ENCODE measurements at places on chromosomes 3 and 15.

- no peak for DNase-seq
Observed at GRCh38 chr3:125055331-125055912, 375 bp downstream of the HEG1 start.

DNA sequence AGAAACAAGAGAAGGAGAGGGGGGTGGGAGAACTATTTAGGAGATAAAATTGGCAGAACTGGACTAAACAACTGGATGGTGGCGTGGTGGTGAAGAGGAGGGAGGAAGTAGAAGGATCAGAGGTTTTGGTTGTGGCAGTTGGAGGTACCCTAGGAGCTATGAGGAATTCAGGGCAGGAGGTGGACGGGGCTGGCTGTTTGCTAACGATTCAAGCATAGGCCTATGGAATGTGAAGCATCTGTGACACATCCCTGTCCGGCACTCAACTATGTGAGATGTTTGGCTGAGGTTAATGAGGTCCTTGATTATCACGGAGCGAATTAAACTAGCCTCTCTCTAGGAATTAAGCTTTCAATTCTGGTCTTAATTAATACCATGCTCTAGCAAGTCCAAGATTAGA lies 13.5 kb downstream of the TARS3 start:
- DNase-seq = peak; percentile 35

GRCh38 chr3:61778095-61778494 lies 216.7 kb downstream of the PTPRG start:
- no peak for DNase-seq

- no peak for DNase-seq
Observed at GRCh38 chr3:194076475-194076874, 59.5 kb upstream of the HES1 start.

DNA sequence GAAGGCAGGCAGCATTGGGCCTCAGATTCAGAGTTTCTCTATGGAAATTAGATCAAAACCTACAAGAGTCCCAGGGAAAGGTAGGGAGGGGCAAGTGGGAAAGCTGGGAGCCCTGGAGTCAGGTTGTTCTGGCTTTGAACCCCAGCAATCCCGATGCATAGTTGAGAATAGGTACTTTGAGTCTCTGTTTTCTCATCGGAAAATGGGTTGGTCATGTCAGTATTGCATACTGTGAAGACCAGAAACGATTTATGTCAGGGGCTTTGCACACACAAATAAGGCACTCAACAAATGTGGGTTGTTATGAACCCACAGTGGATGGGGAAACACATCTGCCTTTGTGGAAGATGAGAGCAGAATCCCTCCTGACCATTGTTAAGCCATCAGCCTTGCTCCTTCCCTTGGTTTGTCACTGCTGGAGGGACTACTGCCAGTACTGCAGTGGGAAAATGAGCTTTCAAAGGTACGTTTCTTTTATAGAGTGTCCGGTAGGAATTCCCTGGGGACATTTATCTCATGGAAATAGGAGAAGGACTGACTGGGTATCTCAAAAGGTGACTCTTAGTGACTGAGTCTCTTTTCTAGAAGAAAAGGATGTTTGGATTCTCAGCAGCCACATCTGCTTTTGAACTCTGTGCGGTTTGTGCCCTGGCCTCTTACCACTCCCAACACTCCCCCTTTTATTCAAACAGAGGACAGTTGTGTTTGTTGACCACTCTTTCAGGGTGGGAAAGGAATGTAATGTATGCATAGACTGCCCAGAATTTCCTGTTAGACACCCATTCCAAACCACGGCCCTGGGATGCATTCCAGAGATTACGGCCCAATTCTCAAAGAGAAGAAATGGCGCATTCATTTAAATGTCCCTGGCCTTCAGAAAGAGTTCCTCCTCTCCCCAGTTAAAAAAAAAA lies 54.6 kb upstream of the VILL start:
- peak; percentile 78 for DNase-seq

GRCh38 chr15:40427188-40427587 lies 13.6 kb upstream of the BAHD1 start:
- DNase-seq = no peak

DNA sequence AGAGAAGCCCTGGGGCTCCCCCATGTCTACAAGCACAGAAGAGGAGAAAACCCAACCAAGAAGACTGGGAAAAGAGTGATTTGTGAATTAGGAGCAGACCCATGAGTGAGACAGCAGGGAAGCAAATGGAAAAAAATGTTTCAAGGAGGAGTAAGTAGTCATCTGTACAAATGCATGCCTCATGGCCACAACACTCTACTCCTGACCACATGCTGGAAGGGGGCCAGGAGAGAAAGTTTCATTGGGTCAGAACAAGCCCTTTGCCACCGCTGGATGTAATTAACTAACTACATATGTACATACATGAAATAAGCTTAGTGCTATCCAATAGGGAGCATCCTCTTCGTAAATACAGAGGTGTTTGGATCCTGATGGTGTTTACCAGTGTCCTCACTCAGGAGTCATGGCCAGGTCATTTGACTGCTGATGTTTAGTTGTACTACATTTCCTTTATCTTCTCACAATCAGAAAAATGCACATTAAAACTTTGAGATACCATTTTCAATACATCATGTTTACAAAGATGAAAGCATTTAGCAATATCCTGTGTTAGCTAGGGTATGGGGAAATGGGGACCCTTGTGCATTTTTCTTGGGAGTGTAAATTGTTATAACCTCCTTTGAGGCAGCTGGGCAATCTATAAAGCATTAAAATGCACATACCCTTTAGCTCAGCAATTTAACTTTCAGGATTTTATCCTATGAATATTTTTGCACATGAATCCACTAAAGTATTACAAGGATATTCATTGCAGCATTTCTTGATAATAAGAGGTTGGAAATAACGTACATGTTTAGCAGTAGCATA lies 27.1 kb downstream of the CLRN1 start:
- peak; percentile 11 for DNase-seq

- no peak for DNase-seq
Observed at GRCh38 chr3:161239700-161240099, 18.6 kb downstream of the NMD3 start.

DNA sequence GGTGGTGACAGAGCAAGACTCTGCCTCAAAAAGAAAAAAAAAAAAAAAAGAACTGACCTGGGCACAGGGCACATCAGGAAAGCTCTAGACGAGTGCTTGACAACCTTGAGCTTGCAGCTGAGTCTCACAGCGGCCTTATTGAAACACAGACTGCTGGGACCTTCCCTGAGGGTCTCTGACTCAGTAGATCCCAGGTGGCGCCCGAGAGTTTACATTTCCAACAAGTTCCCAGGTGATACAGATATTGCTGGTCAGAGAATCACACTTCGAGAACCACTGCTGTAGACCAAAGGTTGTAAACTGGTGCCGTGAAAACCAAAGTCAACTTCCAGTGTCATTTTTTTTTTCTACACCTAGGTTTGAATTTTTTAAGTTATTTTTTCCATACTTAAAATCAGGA lies 573.2 kb upstream of the MDFIC2 start:
- DNase-seq = no peak

DNA sequence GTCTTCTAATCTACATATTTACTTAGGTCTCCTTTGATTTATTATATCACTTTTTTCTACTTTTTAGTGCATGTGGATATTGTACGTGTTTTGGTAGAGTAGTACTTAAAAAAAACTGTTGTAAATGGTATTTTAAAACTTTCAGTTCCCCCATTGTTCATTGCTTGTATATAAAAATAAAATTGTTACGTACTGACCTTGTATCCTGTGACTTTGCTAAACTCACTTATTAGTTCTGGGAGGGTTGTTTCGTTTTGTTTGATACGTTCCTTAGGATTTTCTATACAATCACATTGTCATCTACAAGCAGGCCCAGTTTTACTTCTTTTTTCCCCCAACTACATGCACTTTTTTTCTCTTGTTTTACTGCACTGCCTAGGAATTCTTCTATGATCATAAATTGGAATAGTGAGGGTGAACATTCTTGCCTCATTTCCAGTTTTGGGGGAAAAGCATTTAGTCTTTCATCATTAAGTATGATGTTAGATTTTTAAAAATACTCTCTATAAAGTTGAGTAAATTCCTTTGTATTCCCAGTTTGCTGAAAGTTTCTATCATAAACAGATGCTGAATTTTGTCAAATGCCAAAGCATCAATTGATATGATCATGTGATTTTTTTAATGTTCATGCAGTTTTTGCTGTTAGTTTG lies 33.5 kb upstream of the ACKR4 start:
- DNase-seq = no peak

- no peak for DNase-seq
Observed at GRCh38 chr3:10513306-10513705, 7.9 kb upstream of the ATP2B2 start.

GRCh38 chr3:142029052-142029642 lies 120.2 kb downstream of the TFDP2 start:
- no peak for DNase-seq

DNA sequence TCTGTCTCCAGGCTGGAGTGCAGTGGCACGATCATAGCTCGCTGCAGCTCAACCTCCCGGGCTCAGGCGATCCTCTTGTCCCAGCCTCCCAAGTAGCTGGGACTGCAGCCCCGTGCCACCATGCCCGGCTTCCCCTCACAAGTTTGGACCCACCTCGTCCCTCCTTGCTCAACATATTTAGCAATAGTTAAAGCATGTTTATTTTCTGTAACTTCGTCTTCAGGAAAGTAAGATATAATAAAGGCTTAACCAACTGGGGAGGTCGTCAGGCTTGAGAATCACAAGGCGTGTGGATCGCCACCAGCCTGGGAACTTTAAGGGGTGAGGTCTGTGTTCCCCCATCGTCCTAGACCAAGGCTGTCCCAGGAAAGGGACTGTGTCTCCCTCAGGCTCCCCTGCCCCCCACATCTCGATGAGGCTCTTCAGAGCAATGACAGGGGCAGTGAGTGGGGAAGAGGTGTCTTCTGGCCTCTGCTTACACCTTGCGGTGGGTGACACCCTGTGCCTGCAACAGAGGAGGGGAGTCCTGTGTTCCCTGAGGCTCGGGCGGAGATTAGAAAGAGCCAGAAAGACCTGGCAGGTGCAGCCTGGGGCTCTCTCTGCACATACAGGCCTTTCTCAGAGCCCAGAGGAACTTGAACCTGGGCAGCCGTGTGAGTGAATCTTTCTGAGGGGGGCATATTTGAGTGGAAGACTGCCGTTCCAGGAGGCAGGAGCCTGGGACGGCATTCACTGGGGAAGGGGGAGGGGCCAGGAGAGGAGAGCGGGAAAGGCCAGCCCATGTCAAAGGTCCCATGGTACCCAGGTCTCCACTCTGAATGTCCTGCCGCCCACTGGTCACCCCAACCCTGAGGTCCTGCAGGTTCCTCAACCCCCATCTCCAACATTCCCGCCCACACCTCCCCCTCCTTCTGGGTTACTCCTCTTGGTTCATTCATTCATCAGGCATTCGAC lies 152.3 kb downstream of the SMAD6 start:
- DNase-seq = no peak

DNA sequence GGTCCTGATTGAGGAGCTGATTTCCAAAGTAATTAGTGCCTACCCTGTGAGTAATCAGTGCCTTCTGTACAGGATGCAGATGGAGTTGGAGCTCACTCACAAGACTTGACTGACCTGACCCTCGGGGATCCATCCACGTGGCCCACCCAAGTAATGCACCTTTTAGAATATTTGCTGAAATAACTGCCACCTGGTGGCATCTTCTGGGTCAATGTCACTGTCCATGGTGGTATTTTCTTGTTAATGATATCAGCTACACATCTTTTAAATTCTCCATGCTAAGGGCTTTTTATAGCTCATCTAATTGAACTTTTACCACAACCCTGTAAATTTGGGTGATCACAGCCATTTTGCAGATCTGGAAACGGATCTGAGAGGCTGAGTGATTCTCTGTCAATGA lies 74.3 kb upstream of the ANKRD34C start:
- no peak for DNase-seq

DNA sequence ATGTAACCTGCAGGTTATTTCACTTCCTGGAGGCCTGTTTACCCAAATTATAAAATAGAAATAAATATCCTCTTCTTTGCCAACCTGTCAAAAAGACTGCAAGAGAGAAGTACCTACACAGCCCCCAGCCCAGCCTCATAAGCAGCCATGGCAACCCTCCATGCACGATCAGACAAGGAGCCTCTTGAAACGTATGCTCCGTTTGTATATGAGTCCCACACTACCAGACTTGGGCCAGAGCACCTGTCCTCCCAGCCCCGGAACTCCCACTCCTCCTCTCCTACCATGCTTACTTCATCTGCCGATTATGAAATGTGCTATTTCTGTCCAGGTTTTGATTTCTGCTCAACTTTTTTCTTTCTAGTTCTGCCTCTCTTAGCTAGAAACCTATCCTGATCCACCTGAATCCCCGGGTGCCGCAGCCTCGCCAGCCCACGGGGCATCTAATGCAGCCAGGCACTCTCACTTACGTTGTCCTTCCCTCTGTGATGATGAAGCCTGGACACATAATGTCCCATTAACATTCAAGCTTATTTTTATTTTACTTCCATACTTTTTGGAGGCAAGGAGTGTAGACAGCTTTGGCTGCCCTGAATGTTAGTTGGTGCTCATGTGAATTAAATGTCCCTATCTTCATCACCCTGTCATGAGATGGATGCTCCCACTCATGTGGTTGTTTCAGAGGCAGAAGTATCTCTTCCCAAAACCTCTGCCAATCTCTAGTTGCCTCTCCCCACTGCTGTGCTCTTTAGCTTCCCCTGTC lies 73.8 kb downstream of the MB21D2 start:
- no peak for DNase-seq

- DNase-seq = no peak
Observed at GRCh38 chr3:174959556-174960065, 100.5 kb downstream of the NAALADL2 start.

GRCh38 chr15:80070840-80071239 lies 11.4 kb downstream of the ZFAND6 start:
- no peak for DNase-seq

All from AG09319 (cell line).